ENCODE measurements at places on chromosomes 1 and 21.

DNA sequence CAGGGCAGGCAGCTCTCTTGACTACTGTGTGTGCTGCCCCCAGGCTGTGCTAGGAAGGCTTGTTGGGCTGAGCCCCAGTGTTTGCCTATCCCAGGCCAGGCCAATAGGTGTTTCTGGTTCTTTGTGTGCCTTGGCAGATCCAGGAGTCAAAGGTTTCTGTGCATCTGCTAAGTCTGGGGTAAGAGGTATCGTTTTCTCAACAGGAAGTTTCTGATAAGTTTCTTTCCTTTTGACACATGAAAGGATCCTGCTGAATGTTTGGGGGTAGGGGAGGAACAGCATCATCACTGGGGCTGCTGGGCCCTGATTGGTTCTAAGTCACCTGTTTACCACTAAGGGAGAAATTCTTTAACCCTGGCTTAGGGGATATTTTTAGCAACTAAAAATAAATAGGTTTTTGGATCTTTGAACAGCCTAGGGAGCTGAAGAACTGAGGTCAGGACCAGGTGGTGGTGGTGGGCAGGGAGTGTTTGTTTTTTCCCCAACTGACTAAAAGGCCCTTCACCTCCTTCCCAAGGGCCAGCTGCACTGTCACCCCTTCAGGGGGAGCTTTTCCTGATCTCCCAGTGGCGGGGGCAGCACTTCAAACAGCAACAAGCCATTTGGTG lies 85.1 kb downstream of the KCNN3 start:
- peak; percentile 23 for DNase-seq

- no peak for DNase-seq
Observed at GRCh38 chr1:59714966-59715365, 99.8 kb upstream of the HOOK1 start.

- DNase-seq = no peak
Observed at GRCh38 chr1:2041305-2041704, 8.9 kb upstream of the PRKCZ start.

- no peak for DNase-seq
Observed at GRCh38 chr1:192529031-192529755, 46.4 kb upstream of the RGS1 start.

GRCh38 chr1:180136331-180136967 lies 18.2 kb upstream of the QSOX1 start:
- DNase-seq = no peak

- no peak for DNase-seq
Observed at GRCh38 chr1:15064217-15064929, 89.2 kb upstream of the TMEM51 start.

- no peak for DNase-seq
Observed at GRCh38 chr1:191912517-191912916, 245.7 kb upstream of the RGS18 start.

DNA sequence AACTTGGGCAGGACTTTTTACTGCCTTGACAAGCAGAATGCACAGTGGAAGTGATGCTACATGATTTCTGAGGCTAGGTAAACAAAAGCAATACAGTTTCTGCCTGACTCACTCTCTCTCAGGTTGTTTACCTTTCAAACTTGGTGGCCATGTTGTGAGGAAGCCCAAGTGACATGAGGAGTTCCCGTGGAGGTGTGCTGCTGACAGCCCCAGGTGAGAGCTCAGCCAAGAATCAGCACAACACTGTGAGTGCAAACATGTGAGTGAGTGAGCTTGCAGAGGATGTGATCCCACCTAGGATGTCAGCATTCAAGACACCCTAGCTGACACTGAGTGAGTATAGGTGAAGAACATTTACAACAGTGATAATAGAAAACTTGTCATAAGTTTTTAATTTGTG lies 71.1 kb upstream of the IFNAR2 start:
- DNase-seq = no peak

GRCh38 chr1:32780005-32780404 lies 37.2 kb downstream of the YARS1 start:
- no peak for DNase-seq

DNA sequence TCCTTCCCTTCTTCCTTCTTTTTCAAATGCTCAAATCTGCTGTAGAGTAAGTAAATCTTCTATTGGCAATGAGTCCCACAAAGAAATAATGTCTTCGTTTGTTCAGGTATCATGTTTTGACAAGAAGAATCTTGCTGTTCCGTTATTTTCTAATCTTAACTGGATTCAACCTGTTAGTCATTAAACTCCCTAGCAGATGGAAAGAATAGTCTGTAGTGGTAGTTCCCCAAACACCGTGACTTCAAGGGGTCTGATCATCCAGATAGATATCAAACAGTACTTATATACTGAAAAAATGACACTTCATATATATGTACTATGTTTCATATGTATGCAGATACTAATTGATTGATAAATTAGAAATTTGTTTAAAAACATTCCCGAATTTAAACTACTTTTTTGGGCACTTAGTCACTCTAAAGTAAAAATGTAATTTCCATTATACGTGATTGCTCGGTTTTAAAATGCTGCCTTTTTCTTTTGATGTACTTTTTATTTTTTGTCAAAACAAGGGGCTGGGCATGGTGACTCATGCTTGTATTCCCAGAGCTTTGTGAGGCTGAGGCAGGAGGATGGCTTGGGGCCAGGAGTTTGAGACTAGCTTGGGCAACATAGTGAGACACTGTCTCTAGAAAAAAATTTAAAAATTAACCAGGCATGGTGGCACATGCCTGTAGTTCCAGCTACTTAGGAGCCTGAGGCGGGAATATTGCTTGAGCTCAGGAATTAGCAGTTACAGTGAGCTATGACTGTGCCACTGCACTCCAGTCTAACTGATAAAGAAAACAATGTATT lies 335.7 kb upstream of the SNX7 start:
- no peak for DNase-seq

- DNase-seq = no peak
Observed at GRCh38 chr1:42978317-42979035, 19.8 kb upstream of the SLC2A1 start.

- DNase-seq = no peak
Observed at GRCh38 chr1:25208561-25209222, 23.6 kb downstream of the SYF2 start.

DNA sequence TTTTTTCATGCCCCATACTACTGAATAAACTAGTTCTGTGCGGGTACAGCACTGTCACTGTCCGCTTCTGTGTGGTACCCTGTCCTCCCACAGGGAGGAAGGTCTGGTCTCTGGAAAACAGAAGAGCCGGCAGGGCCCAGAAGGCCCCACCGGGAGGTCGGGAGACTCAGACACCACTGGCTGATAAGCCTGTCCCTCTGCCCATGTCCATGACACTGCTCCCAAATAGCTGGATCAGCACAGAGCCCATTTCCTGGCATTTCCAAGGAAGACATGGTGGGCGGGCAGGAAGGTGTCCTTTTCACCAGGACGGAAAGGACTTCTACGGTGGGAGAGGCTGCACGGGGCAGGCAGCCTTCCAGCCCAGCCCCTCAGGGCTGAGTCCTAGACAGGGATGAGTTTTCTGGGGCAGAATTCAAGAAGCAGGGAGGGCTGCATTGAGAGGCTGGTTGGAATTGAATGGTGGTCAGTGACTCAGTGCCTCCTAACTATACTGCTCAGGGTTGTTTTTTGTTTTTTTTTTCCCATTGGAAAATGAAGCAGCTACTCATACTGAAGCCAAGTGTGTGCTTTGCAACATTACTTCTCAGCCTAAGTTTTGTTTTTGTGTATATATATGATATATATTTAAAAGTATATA lies 7.1 kb downstream of the PSRC1 start:
- no peak for DNase-seq

- no peak for DNase-seq
Observed at GRCh38 chr1:232589812-232590743, 39.9 kb downstream of the SIPA1L2 start.

DNA sequence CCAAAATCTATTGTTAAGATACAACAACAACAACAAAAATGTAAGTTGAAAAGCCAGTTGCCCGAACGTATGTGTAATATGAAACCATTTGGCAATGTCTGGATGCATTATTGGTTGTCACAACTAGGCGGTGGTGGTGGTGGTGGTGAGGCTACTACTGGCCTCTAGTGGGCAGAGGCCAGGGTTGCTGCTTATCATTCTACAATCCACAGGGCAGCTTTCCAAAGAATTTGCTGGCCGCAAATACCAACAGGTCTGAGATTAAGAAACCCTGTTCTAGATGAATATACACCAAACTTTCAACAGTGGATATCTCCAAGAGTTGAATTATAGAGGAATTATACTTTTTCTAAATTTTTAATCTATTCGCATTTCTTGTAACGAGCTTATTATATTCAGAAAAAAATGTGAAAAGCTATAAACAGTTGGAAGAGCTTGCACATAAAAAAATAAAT lies 26.8 kb upstream of the ZNF697 start:
- DNase-seq = peak; percentile 73

GRCh38 chr1:22808676-22809483 lies 98.2 kb downstream of the EPHB2 start:
- no peak for DNase-seq

DNA sequence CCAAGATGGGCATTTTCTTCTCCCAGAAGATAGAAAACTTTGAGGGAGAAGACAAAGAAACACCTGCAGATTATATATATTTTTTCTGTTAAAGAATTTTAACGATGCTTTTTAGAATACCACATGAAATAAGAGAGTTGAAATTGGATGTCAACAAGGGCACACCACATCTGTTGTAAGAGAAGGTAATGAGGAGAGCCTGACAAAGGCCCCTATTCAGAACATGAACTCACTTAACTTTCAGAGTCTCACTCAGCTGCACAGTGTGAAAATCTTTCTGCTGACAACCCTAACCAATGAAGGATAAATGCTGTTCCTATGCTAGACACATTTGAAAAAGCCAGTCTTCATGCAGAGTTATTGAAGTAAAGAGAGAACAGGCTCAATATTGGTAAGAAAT lies 7.3 kb downstream of the KRTAP22-2 start:
- no peak for DNase-seq

GRCh38 chr1:238950784-238951183 lies 435.6 kb upstream of the CHRM3 start:
- no peak for DNase-seq

DNA sequence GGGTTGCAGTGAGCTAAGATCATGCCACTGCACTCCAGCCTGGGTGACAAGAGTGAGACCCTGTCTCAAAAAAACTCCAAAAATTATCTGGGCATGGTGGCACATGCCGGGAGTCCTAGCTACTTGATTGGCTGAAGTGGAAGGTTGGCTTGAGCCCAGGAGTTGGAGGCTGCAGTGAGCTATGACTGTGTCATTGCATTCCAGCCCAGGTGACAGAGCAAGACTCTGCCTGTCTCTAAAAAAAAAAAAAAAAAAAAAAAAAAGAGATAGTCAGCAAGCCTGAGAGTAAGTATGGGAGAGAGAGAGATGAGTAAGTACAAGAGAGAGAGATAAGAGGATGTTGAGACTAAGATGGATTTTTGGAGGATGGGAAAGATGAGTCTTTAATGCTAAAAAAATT lies 180.8 kb upstream of the CACYBP start:
- DNase-seq = no peak

DNA sequence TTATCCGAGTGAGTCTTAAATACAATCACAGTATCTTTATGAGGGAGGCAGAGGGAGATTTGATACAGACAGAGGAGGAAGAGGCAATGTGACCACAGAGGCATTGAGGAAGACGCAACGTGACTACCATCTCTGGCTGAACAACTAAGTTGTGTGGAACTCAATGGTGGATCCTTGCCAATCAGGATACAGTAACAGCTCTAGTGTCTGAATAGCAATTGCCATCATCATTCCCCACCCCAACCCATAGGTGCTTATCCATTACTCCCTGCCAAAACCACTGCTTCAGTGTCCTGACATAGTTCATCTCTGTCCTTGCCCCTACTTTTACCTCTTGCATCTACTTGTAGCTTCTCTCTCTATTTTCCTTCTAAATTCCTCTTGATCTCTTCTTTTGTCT lies 20.5 kb upstream of the RHBDL2 start:
- DNase-seq = no peak

GRCh38 chr1:3312898-3313575 lies 141.4 kb upstream of the ARHGEF16 start:
- DNase-seq = no peak

DNA sequence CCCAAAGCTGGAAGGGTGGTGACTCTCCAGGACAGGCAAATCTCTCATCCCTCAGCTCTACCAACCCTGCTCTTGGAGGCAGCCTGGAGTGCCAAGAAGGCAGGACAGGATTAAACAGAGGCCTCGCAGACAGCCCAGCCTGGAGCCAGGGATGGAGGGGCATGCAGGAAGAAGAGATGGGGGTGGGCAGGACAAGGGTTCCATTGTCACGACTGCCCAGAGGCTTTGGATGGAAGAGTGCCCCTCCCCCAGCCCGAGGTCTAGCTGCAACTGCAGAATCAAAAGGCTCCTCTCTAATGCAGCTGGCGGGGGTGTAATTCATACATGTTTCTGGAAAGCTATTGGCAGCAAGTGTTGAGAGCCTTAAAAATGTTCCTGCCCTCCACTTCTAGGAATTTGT lies 8.8 kb downstream of the RAB7B start:
- DNase-seq = no peak

All from NCI-H510A treated with DMSO at 0.1 percent for 48 hours (cell line).